COR-L47 (cell line): ENCODE measurements at places on chromosomes 6 and 20.

- DNase-seq = peak; percentile 28
These were observed 8.6 kb upstream of the LBP start for GRCh38 chr20:38337561-38338140.

DNA sequence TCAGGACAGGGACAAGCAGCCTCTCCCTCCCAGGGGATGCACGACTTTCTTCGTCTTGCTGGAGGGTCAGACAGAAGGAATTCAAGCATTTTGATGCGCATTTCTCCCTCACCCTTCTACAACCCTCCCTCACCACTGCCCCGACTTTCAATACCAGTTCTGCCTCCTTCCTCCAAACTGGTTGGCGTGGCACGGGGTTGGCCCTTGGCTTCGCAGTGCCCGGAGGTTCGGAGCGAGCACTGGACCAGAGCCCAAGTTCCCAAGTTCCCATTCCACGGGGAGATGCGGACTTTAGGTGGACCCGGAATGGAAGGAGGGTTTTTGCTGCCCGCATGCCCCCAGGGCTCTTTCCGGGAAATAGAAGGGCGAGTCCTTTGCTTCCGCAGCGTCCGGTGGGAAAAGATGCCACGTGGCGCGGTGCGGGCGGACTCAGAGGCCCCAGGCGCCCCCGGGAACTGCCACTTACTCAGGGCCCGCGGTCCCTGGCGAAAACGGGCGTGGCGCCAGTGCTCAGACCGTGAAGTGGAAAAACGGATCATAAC is 8.0 kb upstream of the LAMP5 start:
- no peak for DNase-seq

DNA sequence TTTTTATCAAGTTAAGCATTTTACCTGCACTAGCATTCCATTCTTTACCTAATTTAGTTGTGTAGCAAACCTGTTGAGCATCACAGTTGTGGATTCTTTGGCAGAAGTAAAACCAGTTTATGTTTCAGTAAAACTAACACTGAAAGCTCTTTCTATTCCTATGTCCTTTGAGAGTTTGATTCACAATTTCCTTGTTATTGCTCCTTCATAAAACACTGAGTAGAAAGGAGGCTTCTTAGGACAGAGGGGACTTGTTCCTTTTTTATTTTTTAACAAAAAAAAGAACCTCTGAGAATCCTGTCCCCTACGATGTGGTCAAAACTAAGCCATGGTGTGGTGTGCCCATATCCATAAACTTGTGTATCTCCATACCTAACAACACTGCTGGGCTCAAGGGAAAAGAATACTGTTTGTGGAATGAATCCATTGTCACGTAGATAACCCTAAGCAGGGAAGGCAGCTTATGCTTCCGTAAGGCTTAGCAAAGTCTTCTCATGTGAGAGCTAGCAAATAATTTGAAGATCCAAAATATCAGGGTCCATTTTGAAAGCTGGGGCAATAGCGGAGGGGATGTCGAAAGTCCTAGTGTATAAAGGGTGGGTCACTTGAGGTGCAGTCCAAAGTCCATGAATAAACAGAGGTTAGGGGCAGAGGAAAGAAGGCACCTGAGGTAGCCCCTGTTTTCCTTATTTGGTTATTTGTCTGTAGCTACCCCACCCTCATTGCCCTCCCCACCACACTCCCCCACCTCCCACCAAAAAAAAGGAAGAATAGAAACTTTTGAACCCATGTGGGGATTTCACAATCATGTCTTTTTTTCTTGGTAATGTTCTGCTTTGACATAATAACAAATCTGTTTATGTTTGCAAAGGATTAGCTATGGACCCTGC is 71.0 kb downstream of the PLAGL1 start:
- no peak for DNase-seq

DNA sequence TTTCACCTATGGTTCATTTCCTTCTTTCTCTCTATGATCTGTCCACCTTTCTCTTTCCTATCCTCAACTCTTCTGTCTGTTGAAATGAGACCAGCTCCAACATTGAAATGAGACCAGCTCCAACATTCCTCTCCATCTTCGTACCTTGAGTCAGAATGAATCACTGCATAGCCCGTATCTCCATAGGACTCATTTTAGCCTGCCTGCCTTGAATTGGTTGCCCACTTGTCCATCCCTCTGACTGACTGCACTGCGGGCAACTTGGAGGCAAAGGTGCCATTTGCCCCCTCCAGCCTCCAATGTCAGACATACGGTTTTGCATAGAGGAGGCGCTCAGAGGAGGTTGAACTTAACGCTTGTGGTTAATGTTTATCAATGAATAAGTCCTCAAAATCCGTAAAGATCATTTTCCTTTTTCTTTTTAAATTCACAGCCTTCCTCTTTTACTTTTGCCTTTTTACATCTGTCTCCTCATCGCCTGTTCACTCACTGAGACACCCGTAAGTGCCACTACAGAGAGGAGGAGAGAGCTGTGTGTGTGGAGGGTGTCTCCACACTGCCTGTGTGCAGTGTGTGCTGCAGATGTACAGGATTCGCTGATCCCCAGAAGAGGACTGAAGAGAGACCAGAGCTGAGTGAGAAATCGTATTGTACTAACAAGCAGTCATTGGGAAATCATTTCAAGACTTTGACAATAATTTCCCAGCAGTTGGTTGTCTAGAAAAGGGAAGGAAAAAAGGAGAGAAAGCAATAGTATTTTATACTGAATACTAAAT is 579.6 kb upstream of the MAP3K7 start:
- no peak for DNase-seq

- no peak for DNase-seq
These were observed 71.8 kb upstream of the HINT3 start for GRCh38 chr6:125884634-125885371.

GRCh38 chr6:111970426-111970825 is 83.5 kb upstream of the CCN6 start:
- no peak for DNase-seq

DNA sequence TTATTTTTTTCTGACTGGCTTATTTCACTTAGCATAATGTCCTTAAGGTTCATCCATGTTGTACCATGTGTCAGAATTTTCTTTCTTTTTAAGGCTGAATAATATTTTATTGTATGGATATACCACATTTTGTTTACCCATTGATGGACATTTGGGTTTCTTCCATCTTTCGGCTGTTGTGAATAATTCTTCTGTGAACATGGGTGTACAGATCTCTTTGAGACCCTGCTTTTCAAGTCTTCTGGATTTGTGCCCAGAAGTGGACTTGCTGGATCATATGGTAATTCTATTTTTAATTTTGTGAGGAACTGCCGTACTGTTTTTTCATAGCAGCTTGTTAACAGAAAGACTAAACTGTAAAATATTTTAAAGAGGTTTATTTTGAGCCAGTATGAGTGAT is 94.6 kb upstream of the TMEM181 start:
- DNase-seq = no peak

GRCh38 chr6:1311400-1312202 is at the start of gene FOXQ1:
TSS of gene FOXQ1 (plus strand) at chr6:1312098. CDS start at chr6:1312705, 607 bp downstream.
- no peak for DNase-seq

DNA sequence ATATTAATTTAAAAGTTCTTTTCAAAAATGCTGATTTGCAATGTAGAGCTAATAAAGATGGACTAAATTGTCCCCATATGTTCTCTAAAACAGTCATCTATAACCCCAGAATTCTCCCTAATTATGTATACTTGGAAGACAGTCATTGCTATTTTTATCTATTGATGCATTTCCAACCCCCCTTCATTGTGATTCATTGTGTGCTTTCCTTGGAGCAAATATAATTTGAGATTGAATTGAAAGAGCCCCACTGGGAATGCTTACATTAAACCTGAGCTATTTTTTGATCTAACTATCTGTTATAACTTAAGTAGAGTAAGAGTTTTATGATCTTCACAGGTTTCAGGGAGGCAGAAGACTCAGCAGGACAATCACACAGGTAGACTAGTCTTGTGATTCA is 73.7 kb upstream of the PTCHD4 start:
- peak; percentile 68 for DNase-seq

DNA sequence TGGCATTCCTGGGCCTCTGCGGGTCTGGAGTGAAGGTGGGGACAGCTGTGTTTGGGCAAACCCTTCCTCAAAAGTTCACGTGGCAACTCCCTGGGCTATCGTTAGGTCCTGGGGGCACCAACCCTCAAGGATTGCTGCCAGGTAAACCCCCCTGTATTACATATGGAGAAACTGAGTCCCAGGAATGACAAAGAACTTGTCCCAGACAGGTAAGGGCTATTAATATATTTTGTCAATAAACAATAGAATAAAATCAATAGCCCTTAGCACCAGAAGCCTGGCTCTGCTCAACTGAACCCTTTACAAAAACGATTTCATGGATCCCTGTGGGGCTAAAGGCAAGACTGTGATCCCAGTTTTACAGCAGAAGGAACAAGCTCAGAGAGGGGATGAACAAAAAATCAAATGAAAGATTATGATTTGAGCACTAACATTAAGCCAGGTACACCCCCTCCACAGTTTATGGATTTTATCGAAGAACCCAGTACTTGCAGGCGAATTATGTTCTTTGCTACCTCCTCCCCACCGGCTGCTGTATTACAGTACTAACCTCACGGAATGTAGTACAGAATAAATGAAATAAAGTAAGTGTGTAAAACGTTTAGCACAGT is 2.7 kb downstream of the ID1 start:
- DNase-seq = no peak

DNA sequence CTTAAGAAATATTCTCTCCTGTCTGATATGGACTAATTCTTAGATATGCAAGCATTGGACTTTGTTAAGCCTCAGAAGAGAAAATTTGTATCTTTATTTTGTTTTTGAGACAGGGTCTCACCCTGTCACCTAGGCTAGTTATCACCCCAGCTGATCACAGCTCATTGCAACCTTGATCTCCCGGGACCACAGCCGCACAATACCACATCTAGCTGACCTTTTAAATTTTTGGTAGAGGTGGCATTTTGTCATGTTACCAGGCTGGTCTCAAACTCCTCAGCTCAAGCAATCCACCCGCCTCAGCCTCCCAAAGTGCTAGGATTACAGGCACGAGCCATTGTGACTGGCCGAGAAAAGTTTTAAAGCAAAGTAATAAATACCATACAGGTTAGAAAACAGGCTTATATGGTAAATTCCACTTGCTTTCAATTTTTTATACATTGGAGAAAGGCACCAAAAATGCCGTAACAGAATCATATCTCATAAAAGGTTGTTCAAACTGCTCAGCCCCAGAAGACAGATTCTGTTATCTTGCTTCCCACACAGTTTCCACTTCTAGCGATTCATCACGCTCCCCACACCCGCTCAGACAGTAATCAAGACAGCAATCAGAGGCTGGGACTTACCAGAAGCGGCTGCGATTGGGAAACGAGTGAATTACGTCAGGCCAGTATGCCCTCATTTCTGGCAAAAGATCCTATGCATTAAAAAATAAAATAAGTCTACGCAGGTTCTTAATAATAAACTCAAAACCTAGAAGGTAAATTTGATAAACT is 13.8 kb downstream of the RNASET2 start:
- DNase-seq = no peak

DNA sequence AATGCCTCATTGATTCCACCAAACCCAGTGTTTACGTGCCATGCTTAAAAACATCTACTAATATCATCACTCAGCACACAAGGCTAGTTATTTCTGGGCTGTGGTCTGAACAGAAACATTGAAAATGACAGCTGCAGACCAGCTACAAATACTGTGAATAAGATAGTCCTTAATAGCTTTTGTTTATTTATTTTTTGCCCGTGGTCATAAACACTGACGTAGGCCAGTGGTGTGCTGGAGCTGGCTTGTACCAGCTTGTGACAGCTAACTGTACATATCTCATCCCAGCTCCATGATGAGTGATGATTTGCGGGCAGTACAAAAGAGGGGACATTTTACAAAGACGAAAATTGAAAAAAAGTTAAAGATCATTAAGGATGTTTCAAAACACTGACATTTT is 1057.0 kb downstream of the EPHA7 start:
- no peak for DNase-seq

GRCh38 chr20:6855104-6855503 is 87.6 kb downstream of the BMP2 start:
- DNase-seq = no peak

DNA sequence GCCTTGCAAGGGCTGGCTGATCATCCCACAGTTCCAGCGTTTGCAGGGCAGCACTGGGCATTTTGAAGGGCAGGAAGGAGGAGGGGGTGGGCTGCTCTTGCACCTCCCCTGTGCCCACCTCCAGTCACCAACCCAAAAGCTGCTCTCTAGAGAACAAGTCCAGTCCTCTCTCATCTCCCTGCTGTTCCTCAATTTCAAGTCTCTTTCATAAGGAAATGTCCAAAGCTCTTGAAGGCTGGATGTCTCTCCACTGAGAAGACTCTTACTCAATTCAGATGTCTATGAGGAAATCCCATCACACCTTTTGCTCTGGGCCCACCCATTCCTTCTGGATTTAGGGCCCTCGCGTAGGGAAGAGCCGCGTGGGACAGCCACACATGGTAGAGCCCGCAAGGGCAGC is 31.7 kb downstream of the WRNIP1 start:
- no peak for DNase-seq

GRCh38 chr20:3248993-3249347 is 10.0 kb upstream of the SLC4A11 start:
- DNase-seq = no peak

- DNase-seq = no peak
These were observed 125.2 kb downstream of the HIVEP2 start for GRCh38 chr6:142819603-142820337.

DNA sequence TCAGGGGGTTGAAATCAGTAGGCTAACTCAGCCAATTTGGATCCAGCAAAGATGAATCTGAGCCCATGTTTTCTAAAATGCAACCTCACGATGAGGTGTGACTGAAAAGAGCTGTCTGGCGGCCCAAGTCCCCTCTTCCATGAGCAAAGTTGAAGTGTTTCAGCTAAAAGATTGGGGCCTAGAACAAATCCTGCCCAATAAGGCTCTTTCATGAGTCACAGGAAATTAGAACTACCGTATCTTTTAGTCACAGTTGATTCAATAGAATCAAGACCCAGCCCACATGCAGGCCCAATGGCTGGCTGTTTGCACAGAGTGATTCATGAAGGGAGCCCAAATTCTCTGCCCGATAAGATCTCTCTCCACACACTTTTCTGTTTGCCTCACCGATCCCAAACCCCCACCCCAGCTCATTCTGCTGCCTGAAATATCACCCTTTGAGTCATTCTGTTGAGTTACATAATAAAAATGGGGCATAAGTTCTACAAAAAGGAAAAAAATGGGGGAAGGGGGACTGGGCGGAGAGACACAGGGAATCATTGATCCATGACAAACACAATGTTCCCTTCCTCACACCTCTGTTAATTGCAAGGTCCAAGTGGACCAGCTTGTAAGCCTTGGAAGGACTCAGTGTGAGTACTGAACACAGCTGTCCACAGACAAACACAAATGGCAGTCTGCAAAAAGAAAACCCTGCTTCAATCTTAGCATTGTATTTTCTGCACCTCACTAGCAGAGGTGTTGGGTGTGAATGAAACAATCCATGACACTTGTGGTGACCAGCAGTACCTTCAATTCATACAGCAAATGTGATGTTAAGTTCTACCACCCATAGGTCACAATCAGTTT is 13.8 kb downstream of the FOXQ1 start:
- DNase-seq = no peak

GRCh38 chr6:84284428-84285049 is 57.1 kb upstream of the CEP162 start:
- no peak for DNase-seq

DNA sequence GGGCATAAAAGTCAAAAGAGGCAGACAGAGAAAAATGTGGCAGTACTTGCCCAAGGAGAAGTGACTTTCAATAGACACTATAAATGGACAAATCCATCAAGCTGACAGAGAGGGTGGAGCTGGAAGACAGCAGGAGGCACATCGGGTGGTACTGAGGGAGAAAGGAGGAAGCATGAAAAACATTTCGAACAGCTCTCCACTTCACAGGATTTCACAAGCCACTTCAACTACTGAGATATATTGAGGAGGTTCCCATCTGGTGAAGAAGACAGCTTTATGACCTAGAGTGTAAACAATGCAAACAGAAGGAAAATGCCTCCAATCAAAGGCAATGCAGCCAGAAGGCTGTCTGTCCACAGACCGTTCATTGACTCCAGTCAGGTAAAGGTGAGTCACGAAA is 259.4 kb upstream of the ECI2 start:
- DNase-seq = no peak
